ENCODE measurements at places on chromosomes 5 and 9. TPM values are rescaled to one million over a fixed set of nuclear protein-coding genes. Genes with fewer than 3 reads are reported as not detected.

- no peak overlapping the region for H3K27ac ChIP-seq
- no peaks in the 10 kb centered on the region for H3K36me3 ChIP-seq
- H3K4me3 ChIP-seq: no peak overlapping the region
- DNase-seq: no peak
These were observed 65.2 kb downstream of the ZSWIM6 start for GRCh38 chr5:61397238-61397637.

DNA sequence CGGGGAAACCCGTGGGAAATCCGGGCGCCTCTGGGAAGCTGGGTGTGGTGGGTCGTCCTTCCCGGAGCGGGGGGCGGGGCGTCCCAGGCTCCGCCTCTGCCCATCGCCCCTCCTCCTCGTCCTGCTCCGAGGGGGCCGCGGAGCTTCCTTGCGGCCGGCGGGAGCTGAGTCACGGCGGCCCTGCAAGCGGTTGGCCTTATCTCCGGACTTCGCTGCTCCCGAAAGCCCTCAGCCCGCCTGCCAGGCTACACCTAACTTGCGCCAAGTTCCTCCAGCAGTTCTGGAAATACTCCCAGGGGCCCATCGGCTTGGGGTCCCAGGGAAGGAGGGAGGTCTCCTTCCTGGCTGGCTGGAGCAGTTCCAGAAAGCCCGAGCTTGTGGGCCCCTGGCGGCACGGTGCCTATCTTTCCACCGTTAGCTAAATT lies 54.1 kb upstream of the CDKN2AIPNL start:
- peaks cover 20% of the 10 kb centered on the region for H3K4me1 ChIP-seq
- peak overlapping the region; percentile 97 for H3K27ac ChIP-seq
- peak; percentile 96 for DNase-seq
- peak overlapping the region; percentile 62 for H3K4me3 ChIP-seq
- H3K27me3 ChIP-seq: no peaks in the 10 kb centered on the region
- H3K36me3 ChIP-seq: no peaks in the 10 kb centered on the region

DNA sequence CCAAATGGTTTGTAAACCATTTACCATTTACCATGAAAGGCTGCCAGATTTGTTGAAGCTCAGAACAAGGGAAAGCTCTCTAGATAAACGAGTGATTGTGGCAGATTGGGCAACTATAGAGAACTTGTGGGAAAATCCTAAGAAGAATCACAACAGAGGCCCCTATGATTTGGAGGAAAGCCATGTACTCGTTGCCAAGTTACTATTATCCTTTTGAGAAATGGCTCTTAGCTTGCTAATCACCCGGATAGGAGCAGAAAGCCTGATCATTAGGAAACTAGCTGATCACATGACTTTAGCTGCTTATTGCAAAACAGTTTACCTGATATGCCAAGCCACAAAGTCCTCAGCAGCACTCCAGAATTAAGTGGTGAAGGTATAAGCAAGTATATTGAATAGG lies 23.5 kb upstream of the ATG10 start:
- no peaks in the 10 kb centered on the region for H3K27me3 ChIP-seq
- no peak overlapping the region for H3K27ac ChIP-seq
- H3K4me1 ChIP-seq: peaks cover 3% of the 10 kb centered on the region

- no peak for DNase-seq
- no peaks in the 10 kb centered on the region for H3K36me3 ChIP-seq
- no peak overlapping the region for H3K4me3 ChIP-seq
- no peaks in the 10 kb centered on the region for H3K4me1 ChIP-seq
These were observed 389.6 kb downstream of the SEMA5A start for GRCh38 chr5:9156282-9156681.

DNA sequence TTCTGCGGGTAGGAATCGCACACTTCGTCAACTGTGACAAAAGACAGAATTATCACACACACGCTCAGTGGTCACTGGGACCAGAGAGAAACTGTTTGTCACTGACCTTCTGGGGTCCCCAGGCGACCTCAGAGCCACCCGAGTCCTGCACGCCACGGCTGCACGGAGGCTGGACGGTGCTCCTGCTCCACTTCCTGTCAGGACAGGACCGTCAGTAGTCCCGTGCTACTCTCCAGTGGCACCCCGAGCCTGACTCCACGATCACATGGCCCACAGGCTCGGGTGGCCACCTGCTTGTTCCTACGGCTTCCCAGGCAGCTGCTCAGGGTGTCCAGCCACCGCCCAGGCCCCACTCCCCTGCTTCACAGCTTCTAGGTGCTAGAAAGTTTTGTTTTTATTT lies 17.9 kb downstream of the MRNIP start:
- no peak for DNase-seq
- peaks cover 4% of the 10 kb centered on the region for H3K4me1 ChIP-seq
- H3K27me3 ChIP-seq: no peaks in the 10 kb centered on the region
- H3K36me3 ChIP-seq: peaks cover 46% of the 10 kb centered on the region

DNA sequence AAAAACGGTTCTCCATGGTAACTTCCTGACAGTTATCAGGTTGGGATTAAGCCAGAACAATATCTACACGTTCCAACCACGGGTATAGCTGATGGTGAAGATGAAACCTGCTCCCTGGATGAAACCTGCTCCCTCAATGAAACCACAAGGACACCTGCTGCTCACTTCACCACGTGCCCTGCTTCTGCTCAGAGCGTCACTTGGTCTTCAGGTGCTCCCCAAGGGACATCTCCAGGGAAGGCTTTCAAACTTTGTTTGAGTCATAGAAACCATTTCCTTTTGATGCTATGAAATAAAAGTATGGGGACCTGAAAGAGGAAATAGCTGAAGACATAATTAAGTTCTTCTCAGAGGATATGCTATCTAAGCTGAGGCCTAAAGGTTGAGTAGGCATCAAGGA lies 242.4 kb downstream of the MED10 start:
- no peaks in the 10 kb centered on the region for H3K27me3 ChIP-seq
- no peak for DNase-seq
- no peaks in the 10 kb centered on the region for H3K4me1 ChIP-seq
- H3K36me3 ChIP-seq: no peaks in the 10 kb centered on the region

DNA sequence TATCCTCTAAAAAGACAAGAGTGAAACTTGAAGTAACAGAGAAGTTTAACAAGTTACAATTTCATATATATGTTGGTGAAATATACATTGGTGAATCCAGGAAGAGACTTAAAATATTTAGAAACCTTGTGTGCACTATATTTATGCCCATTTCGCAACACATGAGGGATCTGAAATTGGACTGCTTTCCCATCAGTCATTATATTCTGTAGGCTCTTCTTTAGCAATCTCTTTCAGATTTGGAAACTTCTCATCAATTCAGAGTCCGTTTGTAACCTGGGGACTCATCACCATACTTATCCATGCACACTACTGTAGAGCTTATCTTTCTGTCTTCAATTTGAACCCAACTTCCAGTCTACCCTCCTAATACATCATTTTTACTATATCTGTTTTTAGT lies 2.1 kb downstream of the ITGA1 start:
- no peaks in the 10 kb centered on the region for H3K27me3 ChIP-seq
- no peak for DNase-seq
- H3K4me3 ChIP-seq: peak overlapping the region; percentile 51
- H3K36me3 ChIP-seq: no peaks in the 10 kb centered on the region
- H3K27ac ChIP-seq: peak overlapping the region; percentile 88
- H3K4me1 ChIP-seq: peaks cover 12% of the 10 kb centered on the region

The CD274 gene
- total RNA-seq: 13.6 TPM

DNA sequence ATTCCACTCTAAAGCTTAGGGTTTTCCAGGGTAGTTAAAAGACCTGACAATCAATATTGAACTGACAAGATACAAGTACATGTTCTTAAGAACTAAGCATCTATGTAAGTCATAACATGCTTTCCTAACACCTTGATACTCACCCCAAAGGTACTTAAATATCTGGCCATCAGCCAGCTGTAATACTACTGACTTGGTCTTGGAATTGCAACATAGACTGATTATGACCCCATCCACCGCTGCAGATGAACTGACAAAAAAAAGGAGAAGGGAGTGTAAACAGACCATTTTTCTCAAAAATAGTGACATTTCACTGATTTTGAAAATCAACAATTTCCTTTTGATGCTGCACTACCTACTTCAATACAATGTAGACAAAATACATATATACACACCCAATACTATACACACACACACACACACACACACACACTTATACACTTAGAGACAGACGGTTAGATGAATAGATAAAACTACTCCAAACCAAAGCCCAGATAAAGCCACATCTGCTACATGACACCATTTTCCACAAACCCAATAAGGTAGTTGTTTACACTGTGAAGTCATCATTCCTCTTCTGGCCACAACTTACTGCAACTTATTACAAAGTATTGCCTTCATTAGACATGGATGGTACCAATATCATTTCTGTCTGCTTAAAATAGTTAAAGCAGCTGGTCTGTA lies 30.4 kb downstream of the ELP1 start:
- no peaks in the 10 kb centered on the region for H3K4me1 ChIP-seq
- H3K4me3 ChIP-seq: no peak overlapping the region
- H3K27ac ChIP-seq: no peak overlapping the region
- H3K36me3 ChIP-seq: peaks cover 32% of the 10 kb centered on the region

- no peaks in the 10 kb centered on the region for H3K27me3 ChIP-seq
- H3K4me3 ChIP-seq: no peak overlapping the region
- no peaks in the 10 kb centered on the region for H3K36me3 ChIP-seq
- peaks cover 14% of the 10 kb centered on the region for H3K4me1 ChIP-seq
- no peak for DNase-seq
These were observed 63.4 kb downstream of the DENND1A start for GRCh38 chr9:123866497-123866896.

DNA sequence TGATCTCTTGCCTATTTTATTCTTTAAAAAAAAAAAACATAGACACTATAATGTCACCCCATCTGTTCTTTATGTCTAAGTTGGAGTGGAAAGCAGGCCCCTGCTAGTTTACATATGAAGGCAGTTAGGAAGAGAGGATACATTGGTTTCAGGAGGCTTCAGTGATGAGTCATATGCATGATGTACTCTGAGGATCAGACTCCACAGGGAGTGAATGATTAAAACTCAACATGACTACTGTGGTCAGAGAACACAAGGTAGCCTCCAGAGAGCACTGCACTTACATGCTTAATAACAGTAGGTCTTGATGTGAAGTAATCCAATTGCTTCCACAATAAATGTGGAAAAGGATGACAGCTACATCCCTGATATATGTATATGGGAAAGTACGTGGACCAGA lies 22.7 kb upstream of the FSTL4 start:
- no peaks in the 10 kb centered on the region for H3K27me3 ChIP-seq
- no peaks in the 10 kb centered on the region for H3K36me3 ChIP-seq
- no peak overlapping the region for H3K4me3 ChIP-seq
- DNase-seq: no peak

DNA sequence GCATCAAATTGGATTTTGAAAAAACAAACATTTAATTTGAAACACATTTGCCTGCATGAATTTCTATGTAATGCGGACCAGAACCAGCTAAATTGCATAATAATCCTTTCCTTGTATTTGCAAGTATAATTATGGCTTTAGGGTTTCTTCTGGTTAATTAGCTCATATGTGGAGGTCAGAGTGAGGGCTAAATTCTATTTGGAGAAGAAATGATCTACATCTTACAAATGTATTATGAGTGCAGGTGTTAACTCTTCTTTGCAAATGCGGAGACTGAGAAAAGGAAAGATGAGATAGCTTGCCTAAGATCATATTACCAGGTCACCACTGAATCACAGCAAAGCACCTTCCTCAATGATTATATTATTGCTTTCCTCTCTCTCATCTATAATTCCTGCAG lies 194.7 kb downstream of the CDH9 start:
- H3K4me1 ChIP-seq: no peaks in the 10 kb centered on the region
- H3K27me3 ChIP-seq: no peaks in the 10 kb centered on the region
- no peaks in the 10 kb centered on the region for H3K36me3 ChIP-seq
- H3K27ac ChIP-seq: no peak overlapping the region

- no peak for DNase-seq
- no peak overlapping the region for H3K27ac ChIP-seq
- no peaks in the 10 kb centered on the region for H3K36me3 ChIP-seq
These were observed 997.1 kb upstream of the ARRDC3 start for GRCh38 chr5:92380069-92380770.

The MYOT gene
- not detected for total RNA-seq

The ISOC1 gene
- 37.9 TPM for total RNA-seq

GRCh38 chr5:10555277-10555684 lies 8.6 kb upstream of the ANKRD33B start:
- H3K4me3 ChIP-seq: no peak overlapping the region
- no peak for DNase-seq

- peaks cover 3% of the 10 kb centered on the region for H3K36me3 ChIP-seq
- H3K27ac ChIP-seq: no peak overlapping the region
- no peak overlapping the region for H3K4me3 ChIP-seq
- H3K27me3 ChIP-seq: no peaks in the 10 kb centered on the region
- DNase-seq: peak; percentile 62
These were observed 16.0 kb downstream of the ENC1 start for GRCh38 chr5:74624501-74624900.

The UBE2QL1 gene
- not detected for total RNA-seq

GRCh38 chr5:175811589-175811988 lies 59.8 kb upstream of the CPLX2 start:
- no peaks in the 10 kb centered on the region for H3K4me1 ChIP-seq
- no peaks in the 10 kb centered on the region for H3K36me3 ChIP-seq
- no peak overlapping the region for H3K4me3 ChIP-seq
- no peak for DNase-seq
- H3K27me3 ChIP-seq: no peaks in the 10 kb centered on the region

- no peak for DNase-seq
- H3K27me3 ChIP-seq: no peaks in the 10 kb centered on the region
- H3K36me3 ChIP-seq: no peaks in the 10 kb centered on the region
- no peak overlapping the region for H3K4me3 ChIP-seq
These were observed 25.7 kb upstream of the KLF9 start for GRCh38 chr9:70439991-70440706.

The PLPPR1 gene
- total RNA-seq: 4.0 TPM

GRCh38 chr5:173664154-173664526 lies 47.7 kb upstream of the BOD1 start:
- H3K27ac ChIP-seq: no peak overlapping the region
- H3K36me3 ChIP-seq: no peaks in the 10 kb centered on the region
- peaks cover 5% of the 10 kb centered on the region for H3K4me1 ChIP-seq

DNA sequence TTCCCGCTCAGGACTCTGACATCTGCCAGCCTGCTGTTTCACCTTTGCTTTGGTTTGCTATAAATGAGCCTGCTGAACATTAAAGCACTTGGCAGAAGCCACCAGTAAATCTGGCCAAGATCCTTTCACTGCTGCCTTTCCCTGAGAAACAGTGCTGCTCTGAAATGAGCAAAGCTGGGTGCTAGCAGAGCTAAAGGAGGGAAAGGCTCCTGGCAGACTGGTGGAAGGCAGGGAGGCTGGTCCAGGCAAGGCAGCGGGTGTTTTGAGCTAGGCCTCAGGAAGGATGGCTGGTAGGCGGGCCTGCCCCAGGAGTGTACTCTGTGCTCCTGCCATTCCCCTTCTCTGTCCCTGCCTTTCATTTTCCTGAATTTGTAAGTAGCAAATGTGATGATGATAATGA lies 52.5 kb upstream of the PTGS1 start:
- H3K27me3 ChIP-seq: no peaks in the 10 kb centered on the region
- H3K27ac ChIP-seq: no peak overlapping the region
- no peaks in the 10 kb centered on the region for H3K4me1 ChIP-seq
- no peak for DNase-seq

DNA sequence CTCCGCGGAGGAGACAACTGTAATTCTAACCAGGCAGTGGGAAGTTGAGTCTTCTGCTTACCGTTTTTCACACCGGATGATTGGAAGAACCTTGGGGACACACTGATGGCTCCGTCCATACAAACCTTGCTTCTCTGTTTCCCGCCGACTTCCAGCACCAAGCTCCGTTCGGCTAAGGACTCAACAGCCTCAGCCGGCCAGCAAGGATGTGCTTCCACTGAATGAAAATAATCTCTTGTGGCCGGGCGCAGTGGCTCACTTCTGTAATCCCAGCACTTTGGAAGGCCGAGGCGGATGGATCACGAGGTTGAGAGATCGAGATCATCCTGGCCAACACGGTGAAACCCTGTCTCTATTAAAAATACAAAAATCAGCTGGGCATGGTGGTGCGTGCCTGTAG lies 1.8 kb upstream of the EDF1 start:
- no peaks in the 10 kb centered on the region for H3K27me3 ChIP-seq
- no peak overlapping the region for H3K27ac ChIP-seq
- no peak overlapping the region for H3K4me3 ChIP-seq
- peaks cover 18% of the 10 kb centered on the region for H3K4me1 ChIP-seq

Measured in upper lobe of left lung (tissue), 6 donors.